ENCODE measurements at places on chromosomes 11 and 22.

DNA sequence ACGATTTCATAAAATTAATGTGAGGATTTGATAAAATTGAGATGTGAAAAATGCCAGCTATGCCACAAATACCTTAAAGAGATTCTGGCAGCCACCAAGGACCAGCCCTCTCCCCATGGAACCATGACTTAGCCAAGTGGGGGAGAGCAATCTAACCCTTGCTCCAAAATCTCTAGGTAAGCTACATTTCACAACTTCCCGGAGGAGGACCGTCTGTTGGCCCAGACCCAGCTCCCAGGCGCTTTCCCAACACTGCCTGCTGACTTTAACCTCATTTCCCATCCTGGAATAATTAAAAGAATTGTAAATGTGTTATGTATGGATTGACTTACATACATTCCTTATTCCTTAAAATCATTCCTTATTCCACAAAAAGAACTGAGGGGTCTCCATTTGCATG is 47.5 kb upstream of the TENM4 start:
- no peak for DNase-seq

DNA sequence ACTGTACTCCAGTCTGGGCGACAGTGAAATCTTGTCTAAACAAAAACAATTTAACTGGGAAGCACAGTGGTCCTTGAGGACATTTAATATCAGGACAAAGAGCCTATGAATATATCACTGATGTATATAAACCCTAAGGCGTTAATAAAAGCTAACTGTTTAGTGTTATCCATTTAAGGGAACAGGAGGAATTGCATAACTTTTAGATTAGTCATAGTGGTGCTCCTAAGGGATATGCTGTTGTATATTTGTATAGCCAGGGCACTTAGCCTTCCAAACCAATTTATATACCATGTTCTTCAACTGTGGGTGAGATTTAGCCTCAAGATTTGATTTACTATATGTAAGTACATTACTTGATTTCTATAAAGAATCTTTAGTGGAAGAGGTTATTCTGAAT is 3.0 kb upstream of the CHEK1 start:
- DNase-seq, result no peak

DNA sequence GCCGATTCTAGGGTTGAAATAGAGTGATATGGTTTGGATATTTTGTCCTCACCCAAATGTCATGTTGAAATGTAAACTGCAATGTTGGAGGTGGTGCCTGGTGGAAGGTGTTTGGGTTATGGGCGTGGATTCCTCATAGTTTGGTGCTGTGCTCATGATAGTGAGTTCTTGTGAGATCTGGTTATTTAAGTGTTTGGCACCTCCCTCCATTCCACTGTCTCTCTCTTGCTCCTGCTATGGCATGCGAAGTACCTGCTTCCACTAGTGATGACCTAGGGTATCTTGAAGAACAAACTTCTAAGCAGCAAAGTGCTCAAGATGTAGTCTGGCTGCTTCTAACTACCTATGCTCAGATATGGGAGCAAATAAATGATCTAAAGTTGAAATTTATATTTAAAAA is 56.0 kb upstream of the TSPAN18 start:
- DNase-seq, result no peak

DNA sequence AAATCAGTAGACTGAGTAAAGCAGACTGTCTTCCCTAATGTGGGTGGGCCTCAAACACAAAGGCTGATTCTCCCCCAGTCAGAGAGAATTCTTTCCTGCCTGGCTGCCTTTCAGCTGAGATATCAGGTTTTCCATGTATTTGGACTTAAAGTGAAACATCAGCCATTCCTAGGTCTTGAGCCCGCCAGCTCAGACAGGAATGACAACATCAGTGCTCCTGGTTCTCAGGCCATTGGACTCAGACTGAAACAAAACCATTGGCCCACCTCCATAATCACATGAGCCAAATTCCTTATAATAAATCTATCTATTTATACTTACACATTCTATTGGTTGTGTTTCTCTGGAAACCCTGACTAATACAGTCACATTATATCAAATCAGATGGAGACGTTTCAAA is 56.7 kb upstream of the CLPB start:
- no peak for DNase-seq

DNA sequence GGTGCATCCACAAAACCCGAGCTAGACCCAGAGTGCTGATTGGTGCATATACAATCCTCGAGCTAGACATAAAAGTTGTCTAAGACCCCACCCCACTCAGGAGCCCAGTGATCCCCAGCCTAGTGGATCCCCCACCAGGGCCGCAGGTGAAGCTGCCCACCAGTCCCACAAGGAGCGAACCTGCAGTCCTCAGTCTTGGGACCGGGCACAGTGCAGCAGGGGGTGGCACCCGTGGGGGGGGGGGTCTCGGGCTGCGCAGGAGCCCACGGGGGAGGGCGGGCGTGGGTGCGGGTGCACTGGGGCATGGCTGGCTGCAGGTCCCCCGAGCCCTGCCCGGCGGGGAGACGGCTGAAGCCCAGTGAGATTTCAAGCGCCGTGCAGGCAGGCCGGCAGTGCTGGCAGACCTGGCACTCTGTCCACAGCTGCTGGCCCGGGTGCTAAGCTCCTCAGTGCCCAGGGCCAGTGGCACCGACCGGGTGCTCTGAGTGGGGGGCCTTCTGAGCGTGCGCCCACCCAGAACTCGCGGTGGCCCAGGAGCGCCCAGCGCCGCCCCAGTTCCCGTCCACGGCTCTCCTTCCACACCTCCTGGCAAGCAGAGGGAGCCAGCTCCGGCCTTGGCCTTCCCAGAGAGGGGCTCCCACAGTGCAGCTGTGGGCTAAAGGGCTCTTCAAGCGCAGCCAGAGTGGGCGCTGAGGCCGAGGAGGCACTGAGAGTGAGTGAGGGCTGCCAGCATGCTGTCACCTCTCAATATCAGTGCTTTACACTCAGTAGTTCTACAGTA is 989.1 kb downstream of the FAM181B start:
- no peak for DNase-seq

GRCh38 chr11:88474655-88475054 is 137.1 kb upstream of the CTSC start:
- no peak for DNase-seq

GRCh38 chr11:113603277-113604059 is 102.6 kb downstream of the TMPRSS5 start:
- no peak for DNase-seq

DNA sequence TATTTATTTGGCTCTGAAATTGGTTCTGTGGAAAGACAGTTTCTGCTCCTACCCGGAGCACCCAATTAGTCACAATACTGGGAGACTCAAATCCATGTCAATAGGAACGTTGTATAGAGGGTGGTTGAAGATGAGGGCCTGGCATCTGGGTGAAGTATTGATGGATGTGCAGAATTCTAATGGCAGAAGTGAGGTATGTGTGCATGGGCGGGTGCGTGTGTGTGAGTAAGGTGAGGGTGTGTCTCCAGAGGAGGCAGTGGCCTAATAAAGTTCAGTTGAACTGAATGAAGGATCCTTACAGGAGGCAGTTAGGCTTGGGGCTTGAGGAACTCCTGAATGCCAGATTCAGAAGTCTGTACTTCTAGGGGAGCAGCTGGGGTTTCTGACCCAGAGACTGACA is 71.8 kb upstream of the B3GAT1 start:
- DNase-seq, result no peak

GRCh38 chr22:47446331-47446730 is 683.9 kb downstream of the TBC1D22A start:
- no peak for DNase-seq

GRCh38 chr11:6995703-6996102 is 24.4 kb downstream of the ZNF214 start:
- DNase-seq, result no peak

- no peak for DNase-seq
Measured at GRCh38 chr22:37552524-37553163, 7.6 kb upstream of the CDC42EP1 start.

- no peak for DNase-seq
Measured at GRCh38 chr11:115552151-115552772, 48.0 kb upstream of the CADM1 start.

- no peak for DNase-seq
Measured at GRCh38 chr22:35403356-35403755, 3.4 kb downstream of the MCM5 start.

GRCh38 chr11:69656536-69657455 is 15.8 kb downstream of the CCND1 start:
- no peak for DNase-seq

DNA sequence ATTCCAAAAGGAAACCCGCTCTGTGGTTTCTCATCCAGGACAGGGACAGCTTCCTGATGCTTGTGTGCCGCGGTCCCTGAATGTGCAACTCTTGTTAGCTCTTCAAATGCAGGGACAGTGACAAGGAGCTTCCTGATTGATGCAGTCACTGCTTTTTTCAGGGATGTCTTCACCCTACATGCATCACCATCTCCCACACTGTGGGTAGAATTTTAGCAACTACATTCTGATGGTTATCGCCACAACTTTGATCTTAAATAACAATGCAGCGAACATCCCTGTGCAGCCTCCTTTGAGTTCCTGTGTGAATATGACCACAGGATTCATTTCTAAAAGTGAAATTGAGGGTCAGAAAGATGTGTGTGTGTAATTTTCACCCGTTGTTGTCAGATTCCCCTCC is 115.0 kb downstream of the GGTLC2 start:
- DNase-seq, result no peak

Measured in stimulated activated CD8-positive, alpha-beta memory T cell treated with anti-CD3 and anti-CD28 coated beads, Interleukin-15, amount 100 ng/mL, for 48 hours (primary cell).